ENCODE measurements at places on chromosomes 3 and 15.

DNA sequence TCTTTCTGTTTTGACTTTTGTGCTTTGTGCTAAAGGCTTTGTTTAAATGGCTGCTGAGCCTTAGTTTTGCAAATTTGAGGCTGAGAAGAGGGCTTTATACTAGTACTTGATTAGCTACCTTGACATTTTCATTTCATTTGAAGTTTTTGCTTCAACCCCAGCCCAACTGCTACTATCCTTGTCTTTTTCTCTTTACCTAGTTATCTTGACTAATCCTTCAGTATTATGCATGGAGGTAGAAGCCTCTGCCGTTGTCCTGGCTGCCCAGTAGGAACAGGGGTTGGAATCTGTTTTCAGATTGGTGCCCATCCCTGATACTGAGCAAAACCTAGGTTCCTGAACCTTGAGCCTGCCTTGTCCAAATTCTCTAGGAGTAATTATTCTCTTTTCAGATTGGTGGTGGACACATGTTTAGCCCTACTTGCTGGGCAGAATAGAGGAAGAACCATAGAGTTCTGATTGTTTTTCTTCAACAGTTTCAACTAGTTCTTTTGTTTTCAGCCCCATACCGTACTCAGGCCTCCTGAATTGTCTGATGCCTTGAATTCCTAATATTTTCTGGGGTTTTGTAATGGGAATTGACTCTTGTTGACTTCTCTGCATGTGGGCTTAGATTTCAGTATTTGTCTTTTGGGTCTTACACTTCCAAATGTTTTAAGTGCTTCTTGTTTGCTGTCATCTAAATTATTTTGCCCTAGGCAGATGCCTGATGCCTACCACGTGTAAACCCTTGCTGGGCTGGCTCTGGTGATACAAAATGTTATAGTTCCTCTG, 143.2 kb downstream of the DOCK3 start:
- no peak for DNase-seq

DNA sequence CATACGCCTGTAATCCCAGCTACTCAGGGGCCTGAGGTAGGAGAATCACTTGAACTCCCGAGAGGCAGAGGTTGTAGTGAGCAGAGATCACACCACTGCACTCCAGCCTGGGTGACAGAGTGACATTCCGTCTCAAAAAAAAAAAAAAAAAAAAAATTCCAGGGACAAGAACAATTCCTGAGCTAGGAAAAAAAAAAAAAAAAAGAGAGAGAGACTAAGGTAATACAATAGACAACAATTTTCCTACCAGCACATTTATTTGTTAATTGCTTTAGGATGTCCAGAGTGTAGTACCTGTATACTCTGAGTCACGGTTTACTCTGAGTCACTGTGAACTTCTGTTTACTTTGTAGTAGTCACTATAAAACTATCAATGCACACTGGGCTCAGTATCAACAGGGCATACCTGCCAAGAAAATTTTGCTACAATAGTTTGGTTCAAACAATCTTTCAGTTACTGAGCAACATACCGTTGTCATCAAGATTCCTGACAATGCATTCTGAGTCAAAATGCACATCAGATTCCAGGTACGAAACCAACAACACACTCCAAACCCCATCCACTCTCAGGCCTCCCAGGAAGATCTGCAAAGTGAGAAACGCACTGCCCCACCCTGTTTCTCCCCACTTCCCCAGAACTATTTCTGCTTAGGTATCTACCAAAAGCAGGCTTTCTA, 28.3 kb downstream of the IGF2BP2 start:
- no peak for DNase-seq

DNA sequence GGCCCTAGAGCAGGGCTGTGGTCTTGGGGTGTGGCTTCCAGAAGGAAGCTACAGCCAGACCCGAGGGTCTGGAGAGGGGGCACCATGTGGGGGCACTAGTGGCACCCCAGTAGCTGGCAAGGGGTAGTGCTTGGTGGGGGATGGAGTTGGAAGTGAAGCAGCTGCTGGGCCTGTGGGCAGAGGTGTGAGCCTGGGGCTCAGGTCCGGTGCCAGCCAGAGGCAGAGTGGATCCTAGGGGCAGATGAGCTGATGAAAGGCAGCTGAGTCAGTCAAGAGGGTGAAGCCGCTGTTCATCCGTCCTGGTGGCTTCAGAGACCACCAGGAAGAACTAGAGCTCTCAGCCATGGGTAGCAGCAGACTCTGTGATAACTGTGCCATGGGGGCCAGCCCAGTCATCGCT, 172.6 kb downstream of the TBC1D2B start:
- no peak for DNase-seq

GRCh38 chr15:89494941-89495637, 1.3 kb downstream of the RHCG start:
- no peak for DNase-seq

- DNase-seq: no peak
Measured at GRCh38 chr3:118938183-118938961, 96.3 kb downstream of the IGSF11 start.

Data from activated CD8-positive, alpha-beta memory T cell treated with anti-CD3 and anti-CD28 coated beads for 4 hours (primary cell).